CD4-positive, alpha-beta T cell treated with Interleukin-6 for 4 hours (primary cell): ENCODE measurements at places on chromosomes 7 and 10.

DNA sequence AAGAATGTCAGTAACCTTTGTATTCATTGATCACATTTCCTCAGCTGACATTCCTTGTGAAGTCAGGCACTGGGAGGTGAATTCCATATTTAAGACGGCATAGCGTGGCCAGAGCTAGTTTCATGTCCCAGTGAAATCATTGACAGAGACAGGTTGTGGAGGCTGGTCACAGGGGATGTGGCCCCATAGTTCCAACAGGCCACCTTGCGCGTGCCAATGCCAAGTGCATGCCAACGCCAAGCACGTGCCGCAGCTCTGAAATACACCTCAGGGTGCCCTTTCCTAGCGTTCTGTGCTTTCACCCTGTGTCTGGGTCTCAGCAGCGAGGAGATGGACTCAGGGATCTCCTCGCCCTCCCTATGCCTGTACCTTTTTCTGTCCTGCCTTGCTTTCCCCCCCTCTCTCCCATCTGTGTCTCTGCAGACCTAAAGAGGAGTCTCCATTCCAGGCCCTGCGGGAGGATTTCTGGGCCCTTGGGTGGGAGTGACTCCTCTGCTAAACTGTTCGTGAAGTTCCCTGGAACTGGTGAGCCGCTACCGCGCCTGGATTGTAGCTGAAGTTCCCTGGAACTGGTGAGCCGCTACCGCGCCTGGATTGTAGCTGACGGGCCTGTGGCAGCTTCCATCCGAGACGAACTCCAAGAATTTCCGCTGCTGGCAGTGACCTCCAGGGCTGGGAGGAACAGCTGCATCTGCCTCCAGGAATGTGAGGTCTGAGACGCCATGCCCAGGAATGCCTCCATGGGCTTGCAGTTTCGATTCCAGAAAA is 19.7 kb downstream of the AQP1 start:
- no peak for DNase-seq

- DNase-seq, result no peak
These were observed 119.9 kb downstream of the MBL2 start for GRCh38 chr10:52652431-52653262.

GRCh38 chr10:69315610-69316312 is 37.5 kb downstream of the HK1 start:
- no peak for DNase-seq

- DNase-seq, result no peak
These were observed 138.9 kb downstream of the VTI1A start for GRCh38 chr10:112585960-112586359.

DNA sequence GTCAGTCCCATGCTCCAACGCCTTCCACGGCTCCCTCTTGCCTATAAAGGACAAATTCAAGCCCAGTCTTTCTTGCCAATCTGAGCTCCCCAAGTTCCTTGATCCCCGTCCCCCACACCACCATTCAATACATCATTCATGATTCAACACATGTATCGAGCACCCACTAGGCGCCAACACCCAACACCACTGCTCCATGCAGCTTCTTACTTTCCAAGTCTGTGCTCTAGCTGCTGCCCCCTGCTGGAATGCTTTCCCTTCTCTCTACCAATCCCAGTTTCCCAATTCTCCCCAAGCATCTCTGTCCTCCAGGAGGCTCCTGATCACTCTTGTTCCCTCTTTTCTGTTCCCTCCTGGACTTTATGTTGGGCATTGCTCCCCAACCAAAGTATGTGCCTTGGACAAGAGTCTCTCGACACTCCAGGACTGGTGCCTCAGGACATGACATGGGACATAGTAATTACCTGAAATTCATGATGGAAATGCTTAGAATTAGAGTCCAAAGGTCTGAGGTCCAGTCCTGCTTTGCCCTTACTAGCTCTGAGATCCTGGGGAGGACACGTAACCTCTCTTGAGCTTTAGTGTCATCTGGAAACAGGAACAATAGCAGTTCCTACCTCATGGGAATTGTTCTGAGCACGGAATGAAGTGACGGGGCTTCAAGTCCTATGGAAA is 172.7 kb downstream of the NEURL1 start:
- peak; percentile 18 for DNase-seq

DNA sequence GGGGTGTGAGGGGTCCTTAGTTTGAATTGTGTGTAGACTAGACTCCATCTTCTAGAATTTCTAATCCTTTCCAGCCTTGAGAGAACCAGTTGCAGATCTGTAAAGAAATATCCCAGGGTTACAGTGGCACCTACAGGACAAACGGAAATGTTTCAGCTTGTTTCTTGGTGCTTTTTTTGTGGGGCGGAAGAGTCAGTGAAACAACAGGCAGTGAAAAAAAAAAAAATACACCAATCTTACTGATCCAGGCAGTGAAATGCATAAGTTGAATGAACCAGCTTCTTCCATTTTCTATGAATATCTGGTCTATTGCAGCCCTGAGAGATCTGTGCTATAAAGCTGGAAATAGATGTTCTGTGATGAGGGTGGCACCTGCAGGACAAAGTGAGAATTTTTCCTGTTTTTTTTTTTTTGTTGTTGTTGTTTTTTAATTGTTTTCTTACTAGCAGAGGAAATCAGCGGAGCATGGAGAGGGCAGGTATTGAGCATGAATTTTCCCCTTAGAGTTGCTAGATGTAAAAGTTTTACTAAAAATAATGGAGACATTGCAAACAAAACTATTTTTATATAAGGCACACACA is 81.9 kb upstream of the DYNC1I1 start:
- DNase-seq, result no peak
